Femur (tissue), 1 donor: ENCODE measurements at places on chromosomes 12 and 14.

- no peak for DNase-seq
These were observed 319.4 kb downstream of the KCNC2 start for GRCh38 chr12:74890237-74890599.

GRCh38 chr12:131276501-131277185, 322.9 kb downstream of the ADGRD1 start:
- DNase-seq: no peak

DNA sequence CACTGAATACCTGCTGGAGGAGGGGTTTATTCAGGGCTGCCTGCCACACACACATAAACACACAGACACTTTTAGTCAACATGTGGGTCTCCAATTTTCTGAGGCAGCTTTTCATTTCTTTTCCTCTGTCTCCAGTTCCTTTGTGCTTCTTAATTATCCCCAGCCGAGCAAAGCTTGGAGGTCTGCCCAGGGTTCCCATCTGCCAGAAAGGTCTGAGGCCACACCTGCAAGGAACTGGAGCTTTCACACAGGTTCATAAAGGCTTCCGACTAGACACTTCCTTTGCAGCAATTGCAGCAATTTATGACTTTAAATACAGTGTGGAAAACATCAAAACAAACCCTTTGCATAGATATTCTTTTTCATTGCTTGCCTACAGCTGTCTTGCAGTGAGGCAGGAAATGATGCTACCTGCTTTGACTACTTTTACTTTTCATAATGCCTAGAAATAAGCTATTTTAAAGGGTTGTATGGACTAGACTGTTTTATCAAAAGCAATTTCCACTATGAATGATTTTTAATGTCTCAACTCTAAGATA, 1318.9 kb downstream of the AACS start:
- DNase-seq: peak; percentile 24

DNA sequence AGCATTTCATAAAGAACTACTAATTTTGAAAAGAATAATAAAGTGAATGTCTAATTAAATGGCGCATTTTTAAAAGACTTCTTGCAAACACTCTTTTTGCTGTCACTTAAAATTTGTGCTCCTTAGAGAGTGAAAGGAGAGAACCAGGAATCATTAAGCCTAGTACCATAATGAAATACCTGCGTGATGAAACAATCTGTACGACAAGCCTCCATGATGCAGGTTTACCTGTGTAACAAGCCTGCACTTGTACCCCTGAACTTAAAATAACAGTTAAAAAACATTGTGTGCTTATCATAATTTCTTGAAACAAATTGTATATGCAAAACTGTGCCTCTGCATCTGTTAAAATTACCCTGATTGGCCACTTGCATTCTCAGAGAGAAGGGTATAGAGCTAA, 108.1 kb downstream of the MGAT4C start:
- no peak for DNase-seq

- no peak for DNase-seq
These were observed 64.8 kb downstream of the CACNA1C start for GRCh38 chr12:2117541-2117940.

- peak; percentile 68 for DNase-seq
These were observed 811 bp upstream of the FBRSL1 start for GRCh38 chr12:132489078-132489601.

- DNase-seq: no peak
These were observed 47.9 kb upstream of the ATF7IP start for GRCh38 chr12:14317362-14318146.
